ENCODE measurements at places on chromosomes 3 and 15.

- no peak for DNase-seq
Observed at GRCh38 chr15:74780523-74781430, 1.1 kb upstream of the CSK start.

- no peak for DNase-seq
Observed at GRCh38 chr3:99549957-99550603, 88.3 kb upstream of the COL8A1 start.

DNA sequence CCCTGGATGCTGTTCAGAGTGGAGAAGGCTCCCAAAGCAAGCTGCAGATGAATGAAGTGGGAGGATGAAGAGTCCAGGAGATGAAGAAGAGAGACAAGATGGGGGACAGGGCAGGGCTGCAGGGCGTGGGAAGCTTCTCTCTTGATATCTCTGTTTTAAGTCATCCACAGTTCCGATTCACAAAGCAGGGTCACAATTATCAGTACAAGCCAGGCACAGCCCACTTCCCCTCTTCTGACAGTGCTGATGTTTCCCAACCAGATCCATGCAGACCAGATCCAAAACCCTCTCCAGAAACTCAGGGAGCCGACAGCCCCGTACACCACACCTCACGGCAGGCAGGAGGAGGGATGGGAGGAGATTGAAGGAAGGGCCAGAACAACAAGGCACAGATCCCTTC is 31.1 kb downstream of the NTRK3 start:
- no peak for DNase-seq

- DNase-seq: no peak
Observed at GRCh38 chr15:74414603-74415338, 19.0 kb downstream of the SEMA7A start.

DNA sequence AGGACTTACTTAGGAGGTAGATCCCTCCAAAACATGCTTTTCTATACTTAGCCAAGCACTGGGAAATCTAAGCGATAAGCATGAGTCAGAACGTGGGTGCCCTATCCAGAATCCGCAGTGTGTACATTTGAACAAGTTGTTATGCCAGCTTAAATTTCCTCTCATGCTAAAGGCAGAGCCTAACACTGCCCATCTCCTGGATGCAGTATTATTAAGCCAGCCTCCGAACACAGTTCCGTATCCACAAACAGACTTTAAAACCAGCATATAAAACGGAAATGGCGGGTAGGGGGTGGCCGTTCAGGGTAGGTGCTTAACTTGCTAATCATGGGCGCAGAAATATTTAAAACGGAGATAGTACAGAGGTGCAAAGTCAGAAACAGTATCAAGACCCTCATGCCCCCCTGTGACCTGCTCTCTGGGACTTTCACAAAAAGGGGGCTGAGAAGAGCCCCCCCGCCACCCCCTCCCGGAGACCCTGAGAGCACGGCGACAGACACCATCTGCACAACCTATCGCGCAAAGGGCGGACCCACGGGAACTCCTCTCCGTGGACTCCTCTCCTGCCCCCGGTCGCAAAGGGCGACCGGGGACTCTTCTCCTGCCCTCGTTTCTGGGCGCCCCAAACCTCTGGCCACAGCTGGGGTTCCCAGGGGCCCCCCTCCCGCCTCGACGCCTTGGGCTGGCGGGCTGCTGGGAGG is 889 bp upstream of the LRRIQ4 start:
- DNase-seq: no peak

GRCh38 chr15:48796521-48796920 is 14.3 kb downstream of the CEP152 start:
- DNase-seq: no peak

DNA sequence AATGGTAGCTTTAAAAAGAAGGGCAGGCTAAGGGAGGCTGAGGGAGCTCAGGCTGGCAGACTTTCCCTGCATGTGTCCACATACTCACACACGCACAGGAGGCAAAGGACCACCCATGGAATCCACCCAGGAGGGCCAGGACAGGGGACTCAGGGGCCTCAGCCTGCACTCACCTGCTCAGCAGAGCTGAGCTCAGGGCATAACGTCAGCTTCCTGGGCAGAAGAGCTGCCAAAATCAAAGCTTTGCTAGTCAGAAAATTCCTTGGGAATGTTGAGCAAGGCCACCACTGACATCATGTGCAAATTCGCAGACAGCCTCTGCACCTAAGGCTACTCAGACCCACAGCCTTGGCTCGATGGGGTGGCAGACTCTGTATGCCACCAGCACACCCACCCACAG is 16.4 kb upstream of the ALAS1 start:
- no peak for DNase-seq

- no peak for DNase-seq
Observed at GRCh38 chr3:156145866-156146265, 25.5 kb downstream of the KCNAB1 start.

All from left ventricle myocardium superior (tissue), 1 donor.